ENCODE measurements at places on chromosomes 11 and 22.

DNA sequence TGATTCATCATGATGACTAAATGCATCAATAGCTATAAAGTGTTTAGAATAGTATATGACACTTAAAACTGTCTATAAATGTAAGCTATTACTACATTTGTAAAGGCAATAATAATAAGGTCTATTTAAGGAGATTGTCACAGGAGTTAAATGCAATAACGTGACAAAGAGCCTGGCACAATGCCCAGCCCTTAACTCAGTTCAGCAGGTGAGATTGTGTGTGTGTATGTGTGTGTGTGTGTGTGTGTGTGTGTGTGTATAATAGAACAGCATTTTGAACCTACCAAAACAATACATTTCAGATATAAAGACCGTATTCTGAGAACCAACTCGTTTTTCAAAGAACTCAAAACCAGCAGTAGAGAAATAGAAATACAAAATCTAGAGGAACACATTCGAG, 177.5 kb downstream of the MYO18B start:
- DNase-seq, result no peak

GRCh38 chr11:69339983-69340565, 46.1 kb downstream of the MYEOV start:
- DNase-seq, result no peak

DNA sequence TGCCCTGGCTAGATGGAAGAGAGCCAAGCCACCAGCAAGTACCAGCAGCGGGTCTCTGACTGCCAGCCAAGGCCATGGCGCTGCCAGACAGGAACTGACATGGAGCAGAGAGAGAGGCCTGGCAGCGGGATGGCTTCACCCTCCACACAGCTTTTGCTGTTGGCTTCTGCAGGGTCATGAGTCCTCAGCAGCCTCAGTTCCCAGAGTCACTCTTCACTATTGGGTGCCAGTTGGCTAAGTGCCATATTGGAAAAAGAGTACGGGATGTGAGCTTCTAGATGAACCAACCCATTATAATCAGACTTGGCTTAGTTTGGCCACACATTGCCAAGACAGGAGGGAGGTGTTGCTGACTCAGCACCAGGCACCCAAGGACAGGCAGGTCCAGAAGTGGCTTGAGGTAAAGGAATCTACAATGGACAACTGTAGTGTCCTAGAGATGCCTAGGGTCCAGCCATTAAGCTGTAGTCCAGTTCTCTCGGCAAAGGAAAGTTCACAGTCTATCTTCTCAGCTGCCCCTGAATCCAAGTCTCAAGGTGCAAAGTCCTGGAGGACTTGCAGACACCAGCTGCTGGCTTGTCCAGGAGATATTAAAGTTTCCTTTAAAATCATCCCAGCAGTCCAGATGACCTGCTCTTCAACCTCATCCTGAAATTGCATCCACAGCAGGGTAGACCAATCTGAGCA, 40.7 kb upstream of the POU2AF1 start:
- DNase-seq, result no peak

DNA sequence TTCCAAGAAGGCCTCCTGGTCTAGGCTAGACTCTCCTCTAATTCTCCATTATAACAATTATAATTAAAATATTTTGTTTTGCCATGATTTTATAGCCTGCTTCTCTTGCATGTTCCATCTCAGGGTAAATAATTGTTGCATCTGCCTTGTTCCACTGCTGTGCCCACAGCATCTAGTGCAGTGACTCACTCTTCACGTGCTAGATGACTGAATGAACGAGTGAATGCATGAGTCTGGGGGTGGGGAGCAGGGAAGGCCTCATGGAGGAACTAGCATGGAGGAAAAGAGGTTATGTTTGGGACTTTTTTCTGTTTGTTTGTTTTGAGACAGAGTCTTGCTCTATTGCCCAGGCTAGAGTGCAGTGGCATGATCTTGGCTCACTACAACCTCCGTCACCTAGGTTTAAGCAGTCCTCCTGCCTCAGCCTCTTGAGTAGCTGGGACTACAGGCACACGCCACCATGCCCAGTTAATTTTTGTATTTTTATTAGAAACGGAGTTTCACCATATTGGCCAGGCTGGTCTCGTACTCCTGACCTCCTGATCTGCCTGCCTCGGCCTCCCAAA, 5.2 kb upstream of the OAF start:
- peak; percentile 77 for DNase-seq

DNA sequence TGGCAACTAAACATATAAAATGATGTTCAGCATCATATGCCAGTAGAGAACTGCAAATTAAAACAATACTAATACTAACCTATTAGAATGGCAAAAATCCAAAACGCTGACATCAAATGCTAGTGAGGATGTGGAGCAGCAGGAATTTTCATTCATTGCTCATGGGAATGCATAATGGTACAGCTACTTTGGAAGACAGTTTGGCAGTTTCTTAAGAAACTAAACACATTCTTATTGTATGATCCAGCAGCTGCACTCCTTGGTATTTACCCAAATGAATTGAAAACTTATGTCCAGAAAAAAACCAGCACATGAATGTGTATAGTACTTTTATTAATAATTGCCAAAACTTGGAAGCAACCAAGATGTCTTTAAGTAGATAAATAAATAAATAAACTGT, 258.0 kb downstream of the TENM4 start:
- no peak for DNase-seq

GRCh38 chr11:101436511-101437142, 147.2 kb downstream of the TRPC6 start:
- DNase-seq, result no peak

DNA sequence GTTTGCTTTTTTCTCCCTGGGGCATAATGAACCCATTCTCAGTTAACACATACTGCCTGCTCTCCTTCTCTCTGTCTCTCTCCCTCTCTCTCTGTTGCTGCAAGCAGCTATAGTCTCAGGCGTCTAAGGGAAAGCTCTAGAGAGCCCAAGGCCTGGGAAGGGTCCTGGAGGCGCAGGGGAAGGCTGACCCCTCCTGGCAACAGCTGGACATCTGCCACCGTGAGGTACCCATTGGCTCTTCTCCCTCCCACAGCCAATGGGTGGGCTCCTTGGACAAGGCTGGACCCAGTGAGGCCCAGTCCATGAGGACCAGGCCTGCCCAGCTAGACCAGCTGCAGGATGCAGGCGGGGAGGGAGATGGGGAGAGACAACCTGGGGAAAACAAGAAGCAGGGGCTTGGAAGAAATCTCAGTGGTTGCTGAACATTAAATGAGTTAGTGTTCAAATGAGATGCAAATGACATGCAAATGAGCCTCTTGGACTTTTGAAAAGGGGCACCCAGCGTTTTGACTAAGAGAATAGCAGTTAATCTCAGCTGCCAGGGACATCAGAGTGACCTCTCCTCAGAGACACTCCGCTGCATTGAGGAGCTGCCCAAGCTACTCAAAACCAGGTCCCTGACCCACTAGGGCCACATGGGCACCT, 349.7 kb downstream of the BUD13 start:
- DNase-seq, result no peak

- no peak for DNase-seq
Observed at GRCh38 chr11:122241566-122241965, 125.6 kb upstream of the BLID start.

DNA sequence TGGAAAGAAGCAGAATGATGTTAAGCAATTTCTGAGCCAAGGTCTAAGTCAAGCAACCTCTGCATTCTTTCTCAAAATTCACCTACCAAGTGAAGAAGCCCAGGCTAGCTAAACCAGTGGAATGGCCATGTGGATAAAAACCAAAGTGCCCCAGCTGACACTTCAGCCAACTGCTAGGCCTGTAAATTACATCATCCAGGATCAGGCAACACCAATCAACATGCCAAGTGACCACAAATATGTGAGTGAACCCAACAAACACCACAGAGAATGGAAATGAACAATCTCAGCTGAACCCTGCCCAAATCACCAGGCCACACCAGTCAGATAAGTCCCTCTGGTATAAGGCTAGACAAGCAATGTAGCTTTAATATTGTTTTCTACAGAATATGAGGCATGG, 25.1 kb upstream of the FJX1 start:
- DNase-seq, result no peak

- DNase-seq, result no peak
Observed at GRCh38 chr11:44367452-44367851, 57.5 kb upstream of the ALX4 start.

DNA sequence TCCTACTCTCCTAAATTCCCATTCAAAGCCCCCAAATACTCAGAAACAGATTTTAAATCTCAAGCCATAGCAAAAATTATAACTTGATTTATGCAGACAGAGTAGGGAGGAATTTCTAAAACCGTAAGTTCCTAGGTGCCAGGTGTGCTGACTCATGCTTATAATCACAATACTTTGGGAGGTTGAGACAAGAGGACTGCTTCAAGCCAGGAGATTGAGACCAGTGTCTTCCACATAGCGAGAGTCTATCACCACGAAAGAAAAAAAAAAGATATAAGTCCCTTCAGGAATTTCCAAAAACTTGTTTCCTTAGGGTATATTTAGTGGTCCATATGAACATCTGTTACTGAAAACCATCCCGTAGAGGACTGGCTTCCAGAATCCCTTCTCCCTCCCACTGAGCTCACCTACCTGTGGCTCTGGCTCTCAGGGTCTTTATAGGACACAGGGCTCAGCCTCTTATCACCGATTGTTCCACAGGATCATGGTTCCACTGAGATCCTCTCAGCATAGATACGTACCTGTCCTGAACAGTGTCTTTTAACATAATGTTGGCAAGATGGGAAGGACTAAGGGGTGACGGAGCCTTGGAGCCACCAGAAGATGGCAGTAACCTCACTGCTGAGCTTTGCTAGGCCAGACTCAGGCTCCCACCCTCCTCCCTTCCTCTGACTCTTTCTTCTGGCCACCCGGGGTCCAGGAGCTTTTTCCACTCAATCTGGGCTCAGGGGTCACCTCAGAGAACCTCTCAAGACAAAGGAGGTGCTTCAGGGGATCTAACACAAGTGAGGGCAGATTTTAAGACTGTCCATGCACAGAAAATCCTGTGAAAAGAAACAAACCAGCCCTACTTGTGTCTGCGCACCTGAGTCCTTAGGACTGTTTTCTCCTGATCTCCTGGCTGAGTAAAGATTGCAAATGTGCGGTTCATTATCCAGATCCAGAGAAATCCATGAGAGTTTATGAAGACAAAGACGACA, 117.5 kb upstream of the TOP3B start:
- DNase-seq, result no peak

DNA sequence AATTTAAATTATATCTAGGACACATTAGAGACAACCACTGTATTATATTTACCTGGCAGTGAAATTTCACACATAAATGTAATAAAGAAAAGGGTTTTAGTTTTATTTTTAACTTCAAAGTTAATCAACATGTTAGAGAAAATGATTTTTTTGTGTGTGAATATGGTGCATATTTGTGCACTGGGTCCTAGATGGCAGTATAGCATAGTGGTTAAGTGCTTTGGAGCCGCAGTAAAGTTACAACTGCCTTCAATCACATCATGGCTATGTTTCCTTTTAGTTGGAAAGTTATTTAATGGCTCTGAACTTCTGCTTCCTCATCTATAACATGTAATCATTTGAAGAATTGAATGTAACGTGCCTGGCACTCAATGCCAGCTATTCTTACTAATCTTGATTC, 108.9 kb upstream of the DDI1 start:
- peak; percentile 15 for DNase-seq

GRCh38 chr11:1339066-1339675, 29.7 kb upstream of the TOLLIP start:
- no peak for DNase-seq

DNA sequence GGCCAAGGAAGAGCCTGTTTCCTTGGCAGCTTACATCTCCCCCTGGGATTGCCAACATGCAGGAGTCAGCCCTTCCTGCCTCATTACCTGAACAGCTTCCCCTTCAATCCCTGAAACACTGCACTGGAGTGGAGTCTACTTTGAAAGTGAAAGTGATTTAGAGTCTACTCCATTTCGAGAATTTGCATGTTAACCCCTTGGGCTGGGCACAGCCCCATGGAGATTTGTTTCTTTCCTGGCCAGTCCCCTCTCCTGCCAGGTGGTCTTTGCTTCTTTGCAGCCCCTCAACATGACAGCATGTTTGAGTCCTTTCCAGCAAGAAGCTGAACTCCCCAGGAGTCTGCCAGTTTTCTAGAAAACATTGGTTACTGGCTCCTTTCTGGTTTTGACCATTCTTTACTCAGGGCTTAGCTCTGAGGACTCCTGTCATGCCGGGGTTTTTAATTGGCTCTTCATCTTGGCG, 59.9 kb downstream of the TRAF6 start:
- DNase-seq, result no peak

- no peak for DNase-seq
Observed at GRCh38 chr11:107710301-107710700, 1.6 kb downstream of the SLN start.

- peak; percentile 42 for DNase-seq
Observed at GRCh38 chr11:27319072-27319471, 43.9 kb downstream of the CCDC34 start.

DNA sequence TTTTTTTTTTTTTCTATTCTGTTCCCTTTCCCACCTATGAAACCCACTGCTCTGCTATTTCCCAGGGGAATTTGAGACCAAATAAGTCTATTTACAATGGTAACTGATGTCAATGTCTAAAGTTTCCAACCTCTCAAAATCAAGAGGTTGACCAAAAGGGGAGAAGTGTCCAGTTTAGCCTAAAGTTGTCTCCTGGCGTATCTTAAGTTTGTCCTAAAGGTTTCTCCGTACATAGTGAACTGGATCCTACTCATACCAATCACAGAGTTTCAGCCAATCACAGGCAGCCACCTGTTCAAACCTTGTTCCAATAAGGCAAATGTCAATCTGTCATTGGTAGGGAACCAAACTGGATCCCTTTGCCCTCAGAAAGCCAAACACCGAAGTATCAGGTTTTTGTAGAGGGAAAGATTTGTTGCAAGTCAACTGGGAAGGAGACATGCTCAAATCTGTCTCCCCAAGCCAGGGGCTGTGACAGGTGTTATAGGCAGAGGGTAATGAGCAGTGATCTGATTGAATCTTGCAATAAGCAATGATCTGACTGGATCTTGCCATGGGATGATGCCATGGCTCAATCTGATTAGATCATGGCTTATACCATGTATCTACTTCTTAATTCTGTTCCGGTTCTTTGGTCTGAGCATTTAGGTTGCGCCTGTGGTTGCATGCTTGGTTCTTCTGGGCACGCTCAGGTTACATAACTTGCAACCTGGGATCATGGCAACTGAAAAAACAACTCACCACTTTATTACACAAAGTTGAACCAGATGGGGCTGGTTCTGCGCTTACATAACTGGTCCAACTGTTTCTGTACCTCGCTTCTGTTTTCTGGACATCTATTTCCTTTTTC, 1.1 kb upstream of the VPS37C start:
- no peak for DNase-seq

All from COLO829 (cell line).